ENCODE measurements at places on chromosomes 2 and 18.

DNA sequence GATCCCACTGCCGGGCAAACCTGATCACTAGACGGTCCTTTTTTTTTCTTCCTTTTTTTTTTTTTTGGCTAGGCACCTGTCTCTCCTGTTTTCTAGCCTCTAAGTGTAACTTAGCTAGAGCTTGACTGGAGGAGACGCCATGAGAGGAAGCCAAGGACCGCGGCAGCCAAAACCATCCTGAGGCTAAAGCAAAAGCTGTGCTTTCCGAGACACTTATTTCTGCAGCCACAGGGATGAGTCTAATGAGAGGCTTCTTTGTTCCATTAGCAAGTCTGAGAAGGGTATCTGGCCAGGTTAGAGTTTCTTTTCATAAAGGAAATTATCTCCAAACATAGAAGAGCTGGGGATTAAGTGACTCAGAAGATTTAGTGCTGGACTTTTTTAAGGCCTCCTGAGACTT, 7.3 kb upstream of the CXCR4 start:
- DNase-seq = no peak

DNA sequence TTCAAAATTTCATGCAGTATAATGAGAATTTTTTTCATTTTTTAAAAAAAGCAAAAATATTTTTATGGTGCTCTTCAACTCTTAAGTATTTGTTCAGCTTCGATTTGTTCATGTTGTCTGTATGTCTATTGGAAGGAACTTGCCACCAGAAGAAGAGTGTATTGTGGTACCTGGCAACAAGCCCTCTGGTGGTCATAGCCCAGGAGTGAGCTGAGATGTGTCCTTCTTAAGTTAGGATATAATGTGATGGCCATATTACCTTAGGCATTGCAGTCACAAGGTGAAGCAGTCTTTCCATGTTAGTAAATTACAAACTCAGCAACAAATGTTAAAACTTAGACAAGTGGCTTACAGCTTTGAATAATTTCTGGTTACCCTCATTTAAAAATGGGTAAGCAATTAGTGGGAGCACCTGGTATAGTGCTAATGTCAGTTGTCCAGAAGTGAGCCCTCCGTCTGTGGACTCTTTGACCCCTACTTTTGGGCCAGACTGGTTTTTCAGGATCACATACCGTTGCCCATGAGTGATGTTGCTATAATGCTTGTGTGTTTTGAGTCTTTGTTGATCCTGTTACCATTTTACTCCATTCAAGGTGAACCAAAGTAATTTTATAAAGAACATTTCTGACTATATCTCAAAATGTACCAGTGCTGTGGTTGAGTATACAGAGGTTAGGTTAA, 57.4 kb downstream of the MYO1B start:
- DNase-seq = peak; percentile 53

DNA sequence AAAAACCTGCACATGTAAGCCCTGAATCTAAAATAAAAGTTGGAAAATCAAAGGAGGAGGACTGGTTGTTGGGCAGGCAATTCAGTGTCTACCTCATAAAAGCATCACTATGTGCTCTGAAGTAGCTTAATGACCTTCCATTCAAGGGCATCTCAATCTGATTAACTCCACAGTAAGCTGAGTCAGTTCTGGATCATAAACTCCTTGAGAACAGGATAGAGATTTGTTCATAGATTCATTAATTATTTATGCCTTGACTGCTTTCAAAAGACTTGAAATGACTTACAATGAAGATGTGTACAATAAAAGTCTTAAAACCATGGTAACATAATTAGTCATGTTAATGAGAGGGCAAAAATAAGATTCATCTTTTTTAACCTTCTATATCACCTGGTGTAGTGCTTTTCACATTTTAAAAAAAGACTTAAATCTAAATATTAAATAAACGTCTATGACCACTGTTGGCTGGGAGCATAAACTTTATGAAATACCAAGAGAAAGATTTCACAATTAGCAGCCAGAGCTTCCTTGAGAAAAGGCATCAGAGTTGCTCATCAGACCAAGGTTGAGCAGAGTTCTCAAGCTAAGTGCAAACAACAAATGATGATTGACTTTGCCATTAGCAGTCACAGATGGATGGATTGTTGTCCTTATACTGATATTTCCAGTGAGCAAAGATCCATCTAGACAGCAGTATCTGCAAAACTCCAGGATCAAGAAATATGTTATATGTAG, 237.3 kb upstream of the THUMPD2 start:
- no peak for DNase-seq

GRCh38 chr2:30862054-30862651, 54.9 kb upstream of the CAPN13 start:
- peak; percentile 74 for DNase-seq

DNA sequence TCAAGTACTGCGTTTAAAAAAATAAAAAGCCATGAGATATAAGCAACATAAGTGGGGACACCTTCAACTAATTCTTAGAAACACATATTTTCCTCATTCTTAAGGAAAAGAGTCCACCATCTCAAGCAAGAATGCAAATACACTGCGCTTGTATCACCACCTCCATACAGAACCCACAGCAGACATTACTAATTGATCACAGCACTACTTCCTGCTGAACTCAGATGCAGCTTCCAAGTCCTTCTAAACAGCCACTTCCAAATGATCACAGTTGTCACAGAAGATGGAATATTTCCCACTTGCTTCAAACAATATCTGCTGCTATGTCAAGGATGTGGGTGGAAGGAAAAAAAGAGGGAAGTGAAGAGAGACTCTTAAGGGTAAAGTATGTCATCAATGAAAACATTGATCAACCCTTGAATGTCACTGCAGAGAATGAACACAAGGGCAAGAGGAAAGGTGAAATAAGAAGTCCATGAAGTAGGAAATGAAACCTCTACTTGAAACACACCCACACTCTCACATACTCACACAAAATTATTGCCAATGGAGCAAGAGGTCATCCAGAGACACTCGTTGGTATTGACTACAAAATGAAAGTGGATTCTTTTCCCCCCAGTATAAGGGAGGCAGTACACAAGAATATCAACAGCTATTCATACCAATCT, 22.1 kb downstream of the TGFA start:
- DNase-seq = no peak

DNA sequence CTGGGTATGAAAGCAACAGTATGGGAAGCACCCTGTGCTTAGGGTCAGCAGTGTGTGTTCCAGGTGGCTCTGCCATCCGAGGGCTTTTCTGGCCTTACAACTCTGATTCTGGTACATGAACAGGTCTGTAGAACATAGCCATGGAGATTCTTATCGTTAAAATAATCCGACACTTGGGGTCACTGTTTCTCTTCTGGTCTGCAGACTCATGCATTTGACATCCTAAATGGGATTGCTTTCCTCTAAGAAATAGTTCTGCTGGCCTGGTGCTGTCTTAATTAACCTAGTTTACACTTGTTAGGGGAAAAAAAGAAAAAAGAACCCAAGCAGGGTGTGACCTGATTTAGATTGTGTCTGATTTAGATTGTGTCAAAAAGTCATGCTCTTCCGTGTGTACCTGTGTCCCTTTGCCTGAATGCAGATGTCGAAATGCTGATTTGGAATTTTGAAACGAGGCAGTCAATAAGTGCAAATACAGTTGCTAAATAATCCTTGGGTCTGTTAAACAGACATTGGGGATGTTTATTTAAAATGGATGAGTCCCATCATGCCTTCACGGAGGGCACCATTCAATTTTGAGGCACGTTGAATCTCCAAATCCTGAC, 59.6 kb downstream of the TRPM8 start:
- DNase-seq = peak; percentile 63

- DNase-seq = peak; percentile 58
These were observed 66.3 kb upstream of the GLI2 start for GRCh38 chr2:120669121-120669952.

- DNase-seq = no peak
These were observed 104.3 kb downstream of the PRKCE start for GRCh38 chr2:45755585-45756335.

GRCh38 chr2:161870401-161870930, 203.5 kb downstream of the DPP4 start:
- DNase-seq = no peak

DNA sequence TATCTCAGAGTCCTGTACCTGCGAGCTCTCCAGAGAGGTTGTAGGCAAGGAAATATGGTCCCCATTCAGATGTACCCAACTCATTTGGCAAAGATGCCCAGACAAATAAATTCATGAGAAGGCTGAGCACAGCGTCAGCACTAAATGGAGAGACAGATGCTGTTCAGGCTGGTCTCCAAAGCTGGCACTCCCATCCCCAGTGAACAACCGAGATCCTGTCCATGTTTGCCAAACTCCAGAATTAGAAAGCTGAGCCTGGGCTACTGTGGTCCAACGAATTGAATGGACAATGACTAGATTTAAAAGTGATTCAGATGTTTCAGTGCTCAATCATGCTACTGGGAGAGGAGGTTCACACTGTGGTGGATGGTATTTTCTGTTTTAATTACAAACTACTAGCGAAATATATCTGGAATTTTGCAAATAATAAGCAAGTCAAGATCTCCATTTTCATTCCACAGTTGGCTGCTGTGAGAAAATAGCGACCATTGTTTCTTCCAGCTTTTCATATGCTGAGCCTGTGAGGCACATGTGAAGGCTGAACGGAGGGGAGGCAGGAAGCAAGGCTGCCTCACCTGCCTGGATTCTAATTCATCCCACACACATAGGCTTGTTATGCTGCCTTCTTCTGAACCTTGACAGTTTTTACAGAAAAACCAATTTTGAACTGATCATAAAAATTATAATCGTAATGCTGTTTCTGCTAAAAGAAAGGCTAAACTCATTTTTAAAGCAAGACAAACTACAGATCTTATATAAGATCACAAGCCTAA, 22.6 kb upstream of the DAPL1 start:
- DNase-seq = no peak

DNA sequence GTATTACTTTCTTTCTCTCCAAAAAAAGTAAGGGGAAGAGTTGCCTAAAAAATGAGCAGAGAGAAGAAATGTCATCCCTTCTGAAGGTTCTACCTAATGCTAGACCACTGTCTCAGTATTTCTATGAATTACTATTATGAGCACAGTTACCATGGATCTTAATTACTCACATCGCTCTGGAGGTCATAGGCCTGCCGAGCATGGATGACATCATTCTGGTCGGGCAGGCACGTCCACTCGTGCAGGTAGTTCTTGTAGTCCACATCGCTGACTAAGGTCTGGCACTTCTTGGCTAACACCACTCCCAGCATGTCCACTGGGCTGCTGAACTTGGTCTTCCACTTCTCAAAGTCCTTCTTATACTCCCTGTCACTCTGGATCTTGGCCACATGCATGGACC, 106.9 kb downstream of the NEB start:
- no peak for DNase-seq

- peak; percentile 13 for DNase-seq
These were observed 279.0 kb downstream of the CALCRL start for GRCh38 chr2:187168720-187169713.

DNA sequence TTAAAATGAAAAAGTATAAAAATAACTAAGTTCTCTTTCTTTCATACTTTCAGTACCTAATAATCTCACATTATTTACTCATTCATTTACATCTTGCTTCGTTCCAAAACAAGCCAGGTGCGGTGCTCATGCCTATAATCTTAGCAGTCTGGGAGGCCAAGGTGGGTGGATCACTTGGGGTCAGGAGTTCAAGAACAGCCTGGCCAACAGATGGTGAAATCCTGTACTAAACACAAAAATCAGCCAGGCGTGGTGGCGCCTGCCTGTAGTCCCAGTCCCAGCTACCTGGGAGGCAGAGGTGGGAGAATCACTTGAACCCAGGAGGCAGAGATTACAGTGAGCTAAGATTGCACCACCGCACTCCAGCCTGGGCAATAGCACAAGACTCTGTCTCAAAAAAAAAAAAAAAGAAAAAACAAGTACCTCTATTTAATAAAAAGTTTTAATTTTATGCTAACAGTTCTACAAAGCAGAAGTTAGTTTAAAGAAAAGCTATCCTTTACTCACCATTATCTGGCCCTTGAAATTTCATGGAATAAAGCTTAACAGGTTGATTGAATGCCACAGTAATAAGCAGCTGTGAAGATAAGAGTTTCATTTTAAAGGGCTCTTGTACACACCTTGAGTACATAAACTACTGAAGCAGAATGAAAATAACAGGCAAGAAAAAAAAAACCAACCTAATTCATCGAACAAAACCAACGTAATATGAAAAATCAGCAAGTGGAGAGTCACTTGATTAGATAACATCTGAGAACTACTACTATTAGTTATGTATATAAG, 22.5 kb downstream of the TXNL1 start:
- no peak for DNase-seq

DNA sequence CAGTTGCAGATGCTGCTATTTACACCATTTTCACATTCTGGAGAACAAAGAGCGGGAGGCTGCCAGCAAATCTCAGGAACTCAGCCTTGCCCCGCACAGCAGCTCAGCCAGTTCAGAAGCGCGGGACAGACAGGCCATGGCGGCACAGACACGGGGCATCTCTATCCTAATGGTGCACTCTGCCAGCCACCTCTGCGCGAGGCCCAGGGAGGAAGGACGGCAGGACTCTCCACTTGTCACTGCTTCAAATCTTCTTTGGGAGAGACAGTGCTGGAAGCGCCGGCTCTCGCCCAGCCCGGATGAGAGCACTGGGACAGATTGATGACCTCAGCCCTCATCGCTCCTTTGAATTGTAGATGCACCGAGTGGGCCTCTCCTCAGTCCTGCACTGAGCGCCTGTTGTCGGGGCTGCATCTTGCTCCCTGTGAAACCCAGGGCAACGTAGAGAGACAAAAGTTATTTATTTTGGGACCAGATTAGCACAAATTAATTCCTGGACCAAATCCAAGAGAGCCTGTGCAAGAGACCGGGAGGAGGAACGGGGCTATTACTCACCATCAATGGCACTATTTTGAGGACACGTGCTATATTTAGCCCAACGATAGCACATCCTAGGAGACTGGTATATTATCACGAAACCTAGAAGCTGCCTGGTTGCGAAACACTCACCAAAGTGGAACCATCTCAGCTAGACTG, 211.4 kb upstream of the SMIM21 start:
- DNase-seq = peak; percentile 28

DNA sequence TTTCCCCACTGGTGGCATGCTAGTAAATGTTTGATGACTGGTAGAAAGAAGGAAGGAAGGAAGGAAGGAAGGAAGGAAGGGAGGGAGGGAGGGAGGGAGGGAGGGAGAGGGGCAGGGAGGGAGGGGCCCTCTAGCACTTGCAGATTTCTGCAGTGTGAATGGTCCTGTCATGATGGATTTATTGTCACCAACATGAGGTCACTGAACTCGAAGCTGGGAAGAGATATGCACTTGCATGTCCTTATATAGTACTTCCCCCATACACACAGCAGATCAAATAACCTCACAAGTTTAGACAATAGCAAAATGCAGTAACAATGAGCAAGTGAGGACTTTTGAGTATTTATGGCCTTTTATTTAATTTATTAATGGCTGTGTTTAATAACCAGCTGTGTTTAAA, 44.5 kb upstream of the CXCR4 start:
- no peak for DNase-seq

GRCh38 chr2:65914244-65914786, 481.9 kb upstream of the SPRED2 start:
- no peak for DNase-seq
